Astrocyte (in vitro differentiated cells and primary cell): ENCODE measurements at places on chromosomes 3 and 15. TPM values are rescaled to one million over a fixed set of nuclear protein-coding genes. Genes with fewer than 3 reads are reported as not detected.

DNA sequence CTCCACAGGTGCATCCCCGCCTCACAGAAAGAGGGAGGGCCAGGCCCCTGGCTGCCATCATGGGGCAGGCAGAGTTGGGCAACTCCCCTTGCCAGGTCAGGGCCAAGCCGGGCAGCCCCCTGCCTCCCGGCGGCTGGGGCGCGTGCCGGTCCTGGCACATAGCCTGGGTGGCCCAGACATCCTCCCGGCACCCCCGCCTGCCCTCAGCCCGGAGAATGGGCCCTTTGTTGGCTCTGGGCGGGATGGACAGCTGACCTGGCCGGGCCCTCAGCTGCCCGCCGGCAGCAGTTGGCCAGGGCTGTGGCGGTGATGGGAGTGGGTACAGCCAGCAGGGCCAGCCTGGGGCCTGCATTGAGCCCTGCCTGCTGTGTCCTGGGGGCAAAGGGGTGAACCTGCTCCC lies 16.5 kb downstream of the PLXNA1 start:
- H3K27ac ChIP-seq: no peak overlapping the region
- peaks cover 26% of the 10 kb centered on the region for H3K4me1 ChIP-seq
- no peak overlapping the region for H3K4me3 ChIP-seq
- H3K27me3 ChIP-seq: no peaks in the 10 kb centered on the region
- no peaks in the 10 kb centered on the region for H3K36me3 ChIP-seq

GRCh38 chr15:65354835-65355172 lies 23.0 kb downstream of the IGDCC3 start:
- H3K4me1 ChIP-seq: peaks cover 8% of the 10 kb centered on the region
- no peak overlapping the region for H3K27ac ChIP-seq
- no peak for DNase-seq
- H3K4me3 ChIP-seq: no peak overlapping the region
- no peaks in the 10 kb centered on the region for H3K36me3 ChIP-seq

Gene CCDC39
- total RNA-seq: not detected in 2 replicates

- H3K4me3 ChIP-seq: no peak overlapping the region
- H3K36me3 ChIP-seq: no peaks in the 10 kb centered on the region
- peaks cover 18% of the 10 kb centered on the region for H3K4me1 ChIP-seq
- no peak for DNase-seq
- H3K27ac ChIP-seq: no peak overlapping the region
These were observed 42.0 kb downstream of the THBS1 start for GRCh38 chr15:39622660-39623516.

DNA sequence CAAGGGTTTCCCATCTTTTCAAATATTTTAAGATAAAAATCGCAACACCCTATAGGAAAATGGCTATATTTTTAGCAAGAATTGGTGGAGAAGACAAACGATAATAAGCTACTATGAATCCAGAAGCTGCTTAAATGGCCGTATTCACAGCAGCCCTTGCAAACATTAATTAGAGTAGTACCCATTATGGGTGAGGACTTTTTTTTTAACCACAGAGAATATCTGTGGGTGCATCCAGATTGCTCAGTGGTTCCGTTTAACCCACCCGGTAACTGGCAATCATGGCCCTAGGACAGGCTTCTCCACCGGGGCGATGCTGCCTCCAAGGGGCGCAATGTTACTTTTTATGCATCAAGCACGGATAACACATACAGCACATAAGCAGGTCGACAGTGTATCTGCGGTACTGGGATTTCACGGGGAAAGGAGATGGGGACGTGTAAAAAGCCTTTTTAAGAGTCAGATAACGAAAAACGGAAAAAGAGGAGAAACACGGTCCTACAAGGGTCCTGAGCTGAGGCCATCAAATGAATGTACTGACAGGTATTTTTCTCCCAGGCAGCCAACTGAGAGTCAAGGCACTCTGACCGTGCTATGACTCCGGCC lies 968 bp upstream of the TMEM266 start:
- peaks cover 5% of the 10 kb centered on the region for H3K4me1 ChIP-seq
- no peak for DNase-seq
- H3K27me3 ChIP-seq: peaks cover 56% of the 10 kb centered on the region
- peak overlapping the region; percentile 61 for H3K4me3 ChIP-seq
- no peaks in the 10 kb centered on the region for H3K36me3 ChIP-seq

DNA sequence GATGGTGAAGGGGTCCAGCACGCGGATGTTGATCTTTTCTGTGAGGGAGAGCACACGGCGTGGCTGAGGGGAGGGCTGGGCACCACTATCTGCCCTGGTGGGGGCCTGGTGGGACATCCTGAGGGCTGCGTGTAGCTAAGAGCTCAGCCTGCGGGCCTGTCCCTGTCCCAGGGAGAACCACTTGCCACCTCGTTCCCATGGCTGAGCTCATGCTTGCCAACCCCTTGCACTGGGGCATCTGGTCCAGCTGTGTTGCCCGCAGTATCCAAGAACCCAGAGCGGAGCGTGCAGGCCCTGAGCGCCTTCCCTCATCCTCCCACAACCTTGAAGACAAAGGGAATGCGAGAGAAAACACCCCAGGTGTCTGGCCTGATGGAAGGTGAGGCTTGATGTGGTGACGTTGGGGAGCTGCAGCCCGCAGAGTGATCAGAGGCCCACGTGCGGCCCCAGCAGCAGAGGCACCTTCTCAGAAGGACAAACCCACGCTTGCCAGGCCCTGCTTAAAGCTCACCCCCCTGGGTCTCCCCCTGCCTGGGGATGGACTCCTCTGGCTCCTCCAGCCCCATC lies 28.9 kb downstream of the TKT start:
- no peak overlapping the region for H3K4me3 ChIP-seq
- no peaks in the 10 kb centered on the region for H3K27me3 ChIP-seq
- no peak overlapping the region for H3K27ac ChIP-seq
- H3K36me3 ChIP-seq: peaks cover 60% of the 10 kb centered on the region

- DNase-seq: no peak
- H3K27ac ChIP-seq: no peak overlapping the region
- no peaks in the 10 kb centered on the region for H3K27me3 ChIP-seq
- no peaks in the 10 kb centered on the region for H3K36me3 ChIP-seq
These were observed 76.6 kb downstream of the C3orf70 start for GRCh38 chr3:185076219-185076618.

- H3K4me3 ChIP-seq: no peak overlapping the region
- no peaks in the 10 kb centered on the region for H3K27me3 ChIP-seq
- no peak overlapping the region for H3K27ac ChIP-seq
These were observed 334.7 kb downstream of the FHIT start for GRCh38 chr3:60916546-60916945.

Gene FGF7
- 0.26 and 0.43 TPM in 2 replicates for total RNA-seq

- no peaks in the 10 kb centered on the region for H3K36me3 ChIP-seq
- peak; percentile 30 for DNase-seq
- H3K4me3 ChIP-seq: no peak overlapping the region
- H3K27ac ChIP-seq: no peak overlapping the region
- H3K27me3 ChIP-seq: peaks cover 4% of the 10 kb centered on the region
- no peaks in the 10 kb centered on the region for H3K4me1 ChIP-seq
These were observed 97.3 kb upstream of the THRB start for GRCh38 chr3:24591661-24592555.

Gene ACOX2
- 2.2 and 2.7 TPM in 2 replicates for total RNA-seq

Gene FMN1
- total RNA-seq: 5.3 and 5.8 TPM in 2 replicates

- no peaks in the 10 kb centered on the region for H3K36me3 ChIP-seq
- H3K4me3 ChIP-seq: no peak overlapping the region
- no peaks in the 10 kb centered on the region for H3K27me3 ChIP-seq
These were observed 29.9 kb downstream of the CDAN1 start for GRCh38 chr15:42707068-42707467.

DNA sequence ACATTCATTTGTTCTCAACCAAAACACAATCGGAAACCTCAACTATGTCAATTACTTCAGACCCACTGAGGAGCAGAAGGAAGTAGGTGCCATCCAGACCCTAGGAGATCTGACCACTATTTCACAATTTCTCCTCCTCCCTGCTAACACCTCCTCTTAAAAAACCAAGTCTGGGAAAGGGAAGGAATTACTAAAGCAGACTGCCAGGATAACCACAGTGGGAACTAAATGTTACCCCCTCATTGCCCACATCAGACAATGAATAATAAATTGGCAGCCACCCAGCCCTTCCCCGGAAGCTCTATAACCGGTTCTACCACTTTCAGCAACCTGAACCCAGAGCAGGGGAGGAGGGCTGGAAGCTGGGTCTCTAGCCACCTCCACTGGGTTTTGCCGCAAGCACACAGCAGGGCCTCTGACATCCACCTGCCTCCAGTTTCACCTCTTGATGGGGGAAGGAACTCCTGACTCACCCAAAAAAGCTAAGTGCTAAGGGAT lies 17.6 kb downstream of the C15orf62 start:
- peak; percentile 91 for DNase-seq
- H3K27me3 ChIP-seq: no peaks in the 10 kb centered on the region
- H3K4me3 ChIP-seq: no peak overlapping the region
- peaks cover 6% of the 10 kb centered on the region for H3K36me3 ChIP-seq
- peak overlapping the region; percentile 36 for H3K27ac ChIP-seq

- no peak overlapping the region for H3K27ac ChIP-seq
- H3K4me3 ChIP-seq: no peak overlapping the region
- no peak for DNase-seq
- no peaks in the 10 kb centered on the region for H3K27me3 ChIP-seq
- no peaks in the 10 kb centered on the region for H3K36me3 ChIP-seq
These were observed 204.9 kb downstream of the TNIK start for GRCh38 chr3:171255236-171255806.

- no peak overlapping the region for H3K4me3 ChIP-seq
- H3K27ac ChIP-seq: no peak overlapping the region
- DNase-seq: no peak
- peaks cover 10% of the 10 kb centered on the region for H3K27me3 ChIP-seq
These were observed 233.1 kb downstream of the EBLN2 start for GRCh38 chr3:73294537-73294936.

DNA sequence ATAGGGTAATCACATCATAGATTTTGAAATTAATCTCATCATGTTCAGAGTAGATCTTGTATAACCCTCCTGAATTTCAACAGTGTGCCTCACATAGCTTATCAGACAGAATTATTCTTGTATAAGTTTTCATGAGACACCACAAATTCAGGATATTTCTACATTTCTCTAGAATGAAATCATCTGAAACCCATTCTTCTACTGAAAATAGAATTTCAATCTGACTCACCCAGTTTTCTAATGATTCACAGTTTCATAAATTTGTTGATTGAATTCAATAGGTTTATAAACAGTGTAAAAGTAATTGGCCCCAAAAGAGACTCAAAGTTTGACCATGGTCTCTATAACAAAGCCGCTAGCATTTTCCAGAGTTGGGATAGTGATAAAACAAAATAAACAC lies 1082.6 kb upstream of the EPHA6 start:
- no peak overlapping the region for H3K27ac ChIP-seq
- H3K4me1 ChIP-seq: no peaks in the 10 kb centered on the region
- DNase-seq: no peak
- no peaks in the 10 kb centered on the region for H3K27me3 ChIP-seq

DNA sequence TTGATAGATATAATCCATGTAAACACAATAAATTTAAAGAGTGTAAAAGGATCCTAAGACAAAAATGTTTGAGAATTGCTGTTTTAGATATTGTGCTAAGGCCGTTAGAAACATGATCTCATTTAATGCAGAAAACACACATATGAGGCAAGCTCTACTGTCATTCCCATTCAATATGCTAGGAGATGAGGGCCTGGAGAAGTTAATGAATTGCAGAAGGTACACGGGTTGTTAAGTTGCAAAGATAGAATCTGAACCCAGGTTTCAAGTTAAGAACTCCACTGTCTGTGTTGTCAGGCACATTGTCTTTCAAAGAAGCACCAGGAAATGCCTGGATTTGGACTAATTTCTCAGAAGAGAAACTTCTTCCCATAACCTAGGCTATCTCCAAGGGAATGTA lies 65.1 kb upstream of the SAMMSON start:
- no peaks in the 10 kb centered on the region for H3K36me3 ChIP-seq
- no peak overlapping the region for H3K4me3 ChIP-seq
- no peaks in the 10 kb centered on the region for H3K27me3 ChIP-seq
- DNase-seq: no peak

Gene ATP13A5
- total RNA-seq: not detected in 2 replicates

DNA sequence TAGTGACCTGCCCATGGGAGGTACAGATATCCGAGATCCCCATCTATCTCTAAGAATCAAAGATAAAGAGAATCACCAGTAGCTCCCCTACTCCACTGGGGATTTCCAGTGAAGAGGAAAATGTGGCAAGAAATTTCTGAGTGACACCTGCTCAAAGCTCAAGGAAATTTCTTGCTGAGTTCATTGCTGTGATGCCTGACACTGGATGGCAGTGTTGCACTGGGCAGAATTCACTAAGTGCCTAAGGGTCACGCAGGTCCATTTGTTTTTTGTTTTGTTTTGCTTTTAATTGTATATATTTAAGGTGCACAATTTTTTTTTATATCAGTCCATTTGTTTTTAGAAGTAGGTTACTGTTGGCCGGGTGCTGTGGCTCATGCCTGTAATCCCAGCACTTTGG lies 109.5 kb upstream of the KCNAB1 start:
- H3K27ac ChIP-seq: no peak overlapping the region
- no peaks in the 10 kb centered on the region for H3K36me3 ChIP-seq
- H3K27me3 ChIP-seq: no peaks in the 10 kb centered on the region
- no peak for DNase-seq
